ENCODE measurements at places on chromosomes 2 and 18.

GRCh38 chr2:96154506-96155380, 9.5 kb upstream of the DUSP2 start:
- DNase-seq: peak; percentile 56
- no peaks in the 10 kb centered on the region for H3K27me3 ChIP-seq
- H3K4me3 ChIP-seq: no peak overlapping the region
- no peaks in the 10 kb centered on the region for H3K4me1 ChIP-seq
- H3K36me3 ChIP-seq: no peaks in the 10 kb centered on the region

- H3K36me3 ChIP-seq: no peaks in the 10 kb centered on the region
- no peak overlapping the region for H3K4me3 ChIP-seq
- no peak for DNase-seq
- H3K27me3 ChIP-seq: no peaks in the 10 kb centered on the region
- no peaks in the 10 kb centered on the region for H3K4me1 ChIP-seq
Measured at GRCh38 chr2:54771166-54771885, 47.9 kb downstream of the EML6 start.

DNA sequence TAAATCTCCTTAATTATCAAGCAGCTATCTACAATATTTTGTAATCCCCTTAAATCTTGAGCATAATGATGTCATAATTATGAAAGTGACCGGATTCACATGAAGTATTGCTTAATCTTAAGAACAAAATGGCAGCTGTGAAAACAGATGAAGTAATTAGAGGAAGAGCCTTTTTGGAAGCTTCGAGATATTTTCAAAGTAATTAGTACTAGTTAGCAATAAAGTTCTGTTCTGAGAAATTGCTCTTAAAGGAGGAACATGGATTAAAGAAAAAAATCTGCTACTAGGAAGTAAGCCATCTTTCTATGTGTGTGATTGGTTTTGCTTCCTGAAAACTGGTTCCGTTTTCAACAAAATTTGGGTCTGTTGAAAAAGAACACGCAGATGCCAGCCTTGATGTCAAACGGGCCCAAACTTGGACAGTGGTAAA, 18.3 kb downstream of the CLUL1 start:
- no peaks in the 10 kb centered on the region for H3K27me3 ChIP-seq
- peak overlapping the region; percentile 51 for H3K27ac ChIP-seq
- no peaks in the 10 kb centered on the region for H3K36me3 ChIP-seq
- H3K4me1 ChIP-seq: no peaks in the 10 kb centered on the region

DNA sequence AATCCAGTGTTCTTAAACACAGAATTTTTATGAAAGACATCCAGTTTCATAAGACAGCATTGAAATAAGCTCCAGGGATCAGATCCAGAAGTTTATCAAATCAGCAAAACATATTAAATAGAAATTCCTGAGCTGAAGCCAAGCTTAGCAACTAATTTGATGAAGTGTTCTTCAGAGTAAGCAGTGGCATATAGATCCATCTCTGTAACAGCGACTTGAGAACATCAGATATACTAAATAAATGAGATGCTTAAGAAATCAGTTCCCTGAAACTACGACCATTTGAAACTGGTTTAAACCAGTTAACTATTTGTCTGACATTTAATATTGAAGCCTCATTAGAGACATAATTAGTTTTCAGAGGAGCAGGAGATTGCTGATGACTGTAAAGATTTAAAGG, 34.1 kb downstream of the PPP1R1C start:
- no peak for DNase-seq
- no peak overlapping the region for H3K27ac ChIP-seq
- no peaks in the 10 kb centered on the region for H3K27me3 ChIP-seq
- no peak overlapping the region for H3K4me3 ChIP-seq
- H3K4me1 ChIP-seq: no peaks in the 10 kb centered on the region

- no peak overlapping the region for H3K4me3 ChIP-seq
- no peaks in the 10 kb centered on the region for H3K27me3 ChIP-seq
Measured at GRCh38 chr2:168593713-168594112, 137.6 kb downstream of the CERS6 start.

DNA sequence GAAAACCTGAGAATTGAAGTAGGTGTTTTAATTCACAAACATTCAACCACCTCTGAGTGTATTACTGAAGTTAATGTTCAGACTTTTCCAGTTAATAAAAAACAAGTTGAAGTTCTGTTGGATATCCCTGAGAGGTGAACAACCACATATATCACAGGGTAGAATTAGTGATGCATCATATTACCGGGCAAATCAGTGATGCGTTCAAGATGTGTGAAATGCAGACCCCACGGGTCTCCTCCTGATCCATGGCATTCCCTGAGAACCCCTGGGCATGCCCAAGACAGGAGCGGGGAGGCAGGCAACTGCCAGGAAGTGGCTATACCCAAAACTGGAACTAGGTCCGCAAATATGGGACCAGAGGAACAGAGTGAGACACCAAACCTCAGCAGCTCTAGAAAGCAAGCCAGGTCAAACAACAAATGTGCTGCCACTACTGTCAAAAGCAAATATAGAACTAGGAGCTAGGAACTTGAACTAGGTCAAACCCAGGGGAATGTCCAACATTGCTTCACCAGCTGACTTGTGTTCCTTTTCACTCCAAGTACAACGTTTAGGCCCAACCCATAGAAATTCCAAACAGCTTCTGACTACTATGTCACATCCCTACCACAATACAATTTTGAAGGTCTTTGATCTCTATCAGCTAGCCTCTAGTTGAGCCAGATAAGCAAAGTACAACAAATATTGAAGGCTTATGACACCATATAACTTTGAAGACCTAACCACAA, 20.2 kb downstream of the PSTPIP2 start:
- H3K4me3 ChIP-seq: no peak overlapping the region
- no peaks in the 10 kb centered on the region for H3K36me3 ChIP-seq
- no peaks in the 10 kb centered on the region for H3K27me3 ChIP-seq
- DNase-seq: no peak

DNA sequence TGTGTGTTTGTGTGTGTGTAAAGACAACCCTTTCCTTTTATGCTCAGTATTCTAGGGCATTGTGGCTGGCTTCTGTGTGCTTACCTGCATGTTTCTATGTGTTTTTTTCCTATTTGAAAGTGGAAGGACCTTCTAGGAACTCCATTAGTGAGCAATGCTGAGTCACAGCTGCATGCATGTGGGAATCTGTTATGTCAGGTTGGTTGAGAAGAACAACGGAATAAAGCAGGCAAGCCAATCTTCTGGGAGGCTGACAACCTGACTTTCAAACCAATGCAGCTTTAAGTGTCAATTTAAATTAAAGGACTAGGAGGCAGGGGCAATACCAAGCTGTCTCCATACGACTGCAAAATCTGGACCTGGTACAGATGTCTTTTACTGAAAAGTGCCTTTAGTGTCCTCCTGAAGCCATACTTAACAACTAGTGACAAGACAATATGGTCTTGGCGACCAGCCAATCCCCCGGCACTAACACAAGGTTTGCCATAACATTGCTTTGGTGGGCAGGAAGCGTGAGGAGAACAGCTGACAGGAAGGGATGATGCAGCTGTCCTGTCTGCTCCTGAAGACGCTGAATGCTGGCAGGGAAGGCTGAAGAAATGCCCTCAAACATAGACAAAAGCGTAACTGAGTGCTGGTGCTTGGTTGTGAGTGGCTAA, 514.7 kb upstream of the CDH7 start:
- H3K27me3 ChIP-seq: no peaks in the 10 kb centered on the region
- no peak overlapping the region for H3K4me3 ChIP-seq
- H3K4me1 ChIP-seq: no peaks in the 10 kb centered on the region
- no peak overlapping the region for H3K27ac ChIP-seq
- DNase-seq: no peak

DNA sequence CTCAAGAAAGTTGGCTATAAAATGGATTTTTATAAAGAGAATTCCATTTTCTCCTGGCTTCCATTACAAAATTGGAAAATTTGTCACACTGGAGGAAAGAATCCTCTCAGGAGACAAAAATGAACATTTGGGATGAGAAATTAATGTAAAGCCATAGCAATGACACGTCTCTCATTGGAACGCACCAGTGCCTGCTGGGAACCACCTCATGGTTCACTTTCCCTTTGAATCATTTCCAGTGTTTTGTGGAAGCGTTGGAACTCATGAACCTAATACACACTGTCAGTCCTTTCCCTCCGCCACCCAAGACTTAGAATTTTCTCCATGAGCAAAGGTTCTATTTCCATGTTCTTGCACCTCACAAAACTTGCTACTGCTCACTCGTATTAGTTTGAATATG, 21.0 kb upstream of the NRP2 start:
- H3K27me3 ChIP-seq: peaks cover 3% of the 10 kb centered on the region
- no peaks in the 10 kb centered on the region for H3K36me3 ChIP-seq
- DNase-seq: no peak
- peaks cover 11% of the 10 kb centered on the region for H3K4me1 ChIP-seq

- DNase-seq: no peak
- H3K4me1 ChIP-seq: no peaks in the 10 kb centered on the region
- H3K27ac ChIP-seq: no peak overlapping the region
Measured at GRCh38 chr2:148237911-148238310, 217.0 kb downstream of the MBD5 start.
